HL-60 (cell line): ENCODE measurements at places on chromosomes 7 and 10.

- peak; percentile 7 for DNase-seq
Measured at GRCh38 chr10:103276896-103277712, at the start of gene INA. TSS of gene INA (plus strand) at chr10:103277138. CDS start at chr10:103277212, 74 bp downstream.

- DNase-seq, result no peak
Measured at GRCh38 chr7:37287131-37287855, 161.4 kb downstream of the ELMO1 start.

DNA sequence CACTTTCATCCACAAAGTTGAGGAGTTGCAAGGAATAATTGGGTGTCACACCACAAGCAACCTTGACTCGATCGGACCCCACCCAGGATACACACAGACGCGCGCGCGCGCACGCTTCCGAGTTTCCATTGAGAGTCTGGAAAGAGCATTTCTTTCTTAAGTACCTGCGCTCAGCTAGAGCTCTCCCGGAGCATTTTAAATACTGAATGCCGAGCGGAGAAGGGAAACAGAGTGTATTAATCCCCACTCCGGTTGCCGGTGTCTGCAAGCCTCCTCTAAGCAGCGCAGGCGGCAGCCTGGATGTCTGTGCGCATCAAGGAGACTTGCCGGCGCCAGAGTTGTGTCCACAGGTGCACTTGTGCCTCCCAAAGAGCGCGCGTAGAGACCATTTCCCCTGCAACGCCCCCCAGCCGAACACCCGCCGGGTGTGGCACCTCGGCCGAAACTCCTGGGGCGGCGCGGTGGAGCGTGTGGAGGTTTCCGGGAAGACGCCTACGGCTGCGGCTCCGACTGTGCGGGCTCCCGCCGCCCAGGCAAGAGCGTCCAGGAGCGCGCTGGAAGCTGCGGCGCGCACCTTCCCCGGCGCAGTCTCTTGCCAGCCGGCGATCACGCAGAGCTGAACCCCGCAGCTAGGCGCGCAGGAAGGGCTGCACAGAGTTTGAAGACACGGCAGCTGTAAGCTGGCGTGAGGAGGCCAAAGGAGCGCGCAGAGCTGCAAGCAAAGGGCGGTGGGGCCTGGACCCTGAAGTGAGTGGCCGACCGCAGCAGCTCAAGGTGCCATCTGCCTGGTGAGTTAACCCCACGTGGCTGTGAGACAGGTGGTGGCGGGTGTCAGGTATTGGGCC lies 1.1 kb upstream of the FEZF1 start:
- no peak for DNase-seq

- no peak for DNase-seq
Measured at GRCh38 chr10:98062424-98062823, 32.0 kb upstream of the CRTAC1 start.

GRCh38 chr10:100009283-100009792 lies 409 bp downstream of the DNMBP start:
- peak; percentile 32 for DNase-seq

DNA sequence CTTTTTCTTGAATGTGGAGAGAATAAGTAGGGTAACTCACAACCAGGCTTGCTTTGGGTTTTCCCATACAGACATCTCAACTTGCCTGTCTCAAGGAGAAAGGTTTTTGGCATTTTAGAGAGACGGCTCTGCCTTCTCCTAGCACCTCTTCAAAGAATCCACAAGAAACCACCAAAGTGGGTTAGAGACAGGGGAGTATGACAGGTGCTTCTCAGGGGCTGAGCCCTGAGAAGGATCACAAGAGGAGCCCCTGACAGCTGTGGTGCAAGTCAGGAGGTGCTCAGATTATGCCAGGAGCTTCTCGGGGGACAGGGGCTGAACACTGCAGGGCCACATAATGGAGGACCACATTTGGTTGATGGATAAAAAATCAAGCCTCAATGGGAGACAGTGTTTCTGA lies 170.8 kb upstream of the LYZL2 start:
- no peak for DNase-seq

DNA sequence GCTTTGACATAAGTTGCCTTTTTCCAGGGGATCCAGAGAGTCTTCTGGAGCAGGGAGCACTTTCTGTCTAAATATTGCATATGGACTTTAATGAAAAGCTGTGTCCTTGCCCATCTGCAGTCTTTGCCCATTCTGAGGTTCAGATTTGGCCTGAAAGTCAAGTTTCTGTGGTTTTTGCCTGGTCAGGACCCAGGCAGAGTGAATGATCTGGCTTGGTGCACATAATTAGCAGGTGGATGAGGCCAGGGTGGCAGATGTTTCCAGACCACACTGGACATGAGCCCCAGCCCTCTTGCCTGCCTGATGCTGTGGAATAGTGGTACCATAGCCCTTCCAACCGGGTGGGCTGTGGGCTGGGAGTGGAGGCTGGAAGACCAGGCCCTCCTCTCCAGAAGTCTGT lies 11.0 kb downstream of the HECW1 start:
- DNase-seq, result no peak

- DNase-seq, result no peak
Measured at GRCh38 chr7:9028012-9028411, 594.6 kb downstream of the NXPH1 start.

- DNase-seq, result peak; percentile 2
Measured at GRCh38 chr7:20113427-20114027, 103.7 kb downstream of the MACC1 start.

- DNase-seq, result no peak
Measured at GRCh38 chr10:99788598-99789256, 6.3 kb downstream of the ABCC2 start.

DNA sequence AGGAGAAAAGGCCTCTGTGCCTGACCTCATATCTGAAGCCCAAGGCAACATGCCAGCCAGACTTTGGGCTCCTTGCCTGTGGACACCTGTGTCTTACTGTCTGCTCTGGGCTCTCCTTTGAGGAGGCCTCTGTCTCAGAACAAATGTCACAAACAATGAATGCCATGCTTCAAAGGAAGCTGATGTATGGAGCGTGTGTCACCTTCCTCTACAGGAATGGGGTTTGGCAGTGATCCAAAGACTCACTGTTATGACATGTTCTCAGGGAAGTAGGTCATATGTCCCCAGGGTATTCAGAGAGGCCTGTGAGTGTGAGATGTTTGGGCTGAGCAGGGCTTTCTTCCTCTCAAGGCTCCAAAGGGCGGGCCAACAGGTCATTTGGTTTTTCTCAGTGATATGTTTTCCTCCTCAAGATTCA lies 38.4 kb downstream of the PTPRE start:
- peak; percentile 82 for DNase-seq

- DNase-seq, result no peak
Measured at GRCh38 chr10:84993251-84994035, 665.1 kb downstream of the CCSER2 start.

- DNase-seq, result peak; percentile 48
Measured at GRCh38 chr7:75854233-75854632, 24.6 kb upstream of the RHBDD2 start.

DNA sequence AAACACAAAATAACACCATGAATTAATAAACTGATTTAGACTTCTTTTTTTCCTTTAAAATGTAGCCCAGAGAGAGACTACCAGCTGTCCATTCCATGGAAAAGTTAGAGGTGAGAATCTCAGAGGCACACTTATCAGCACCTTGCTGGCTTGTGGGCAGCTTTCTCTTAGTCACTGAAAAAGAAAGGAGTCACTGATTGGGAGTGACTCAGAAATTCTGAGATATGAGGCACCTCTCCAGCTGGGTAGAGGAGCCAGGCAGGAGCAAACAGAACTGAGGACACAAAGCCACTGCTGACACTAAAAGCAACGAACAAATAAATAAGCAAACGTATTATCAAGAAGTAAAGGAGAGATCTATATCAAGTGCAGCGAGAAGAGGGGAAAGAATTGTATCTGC lies 310.6 kb downstream of the PARD3 start:
- no peak for DNase-seq

- no peak for DNase-seq
Measured at GRCh38 chr7:19376538-19376937, 231.3 kb upstream of the FERD3L start.

DNA sequence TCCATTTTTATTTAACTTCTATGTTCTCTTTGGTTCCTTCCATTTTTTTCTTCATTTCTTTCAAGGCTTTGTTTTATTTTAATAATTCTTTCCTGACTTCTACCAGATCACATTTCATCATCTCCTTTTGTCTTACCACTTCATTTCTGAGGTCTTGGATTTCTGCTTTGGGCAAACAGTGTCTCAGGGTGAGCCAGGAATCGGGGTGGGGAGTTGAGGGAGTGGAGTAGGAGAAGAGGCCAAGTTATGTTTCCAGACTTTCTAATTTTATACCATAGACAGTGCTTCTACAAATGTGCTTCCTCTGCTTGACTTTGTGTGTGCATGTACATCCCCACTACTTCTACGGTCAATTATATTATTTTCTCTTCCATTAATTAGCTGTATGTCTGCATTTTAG lies 112.1 kb downstream of the PRKG1 start:
- no peak for DNase-seq

- no peak for DNase-seq
Measured at GRCh38 chr10:119365773-119366599, 158.6 kb downstream of the GRK5 start.

- no peak for DNase-seq
Measured at GRCh38 chr10:79402951-79403350, 42.5 kb downstream of the ZCCHC24 start.

- DNase-seq, result no peak
Measured at GRCh38 chr10:34889004-34889869, 74.1 kb upstream of the PARD3 start.

GRCh38 chr7:95517458-95517857 lies 31.7 kb downstream of the ASB4 start:
- no peak for DNase-seq

DNA sequence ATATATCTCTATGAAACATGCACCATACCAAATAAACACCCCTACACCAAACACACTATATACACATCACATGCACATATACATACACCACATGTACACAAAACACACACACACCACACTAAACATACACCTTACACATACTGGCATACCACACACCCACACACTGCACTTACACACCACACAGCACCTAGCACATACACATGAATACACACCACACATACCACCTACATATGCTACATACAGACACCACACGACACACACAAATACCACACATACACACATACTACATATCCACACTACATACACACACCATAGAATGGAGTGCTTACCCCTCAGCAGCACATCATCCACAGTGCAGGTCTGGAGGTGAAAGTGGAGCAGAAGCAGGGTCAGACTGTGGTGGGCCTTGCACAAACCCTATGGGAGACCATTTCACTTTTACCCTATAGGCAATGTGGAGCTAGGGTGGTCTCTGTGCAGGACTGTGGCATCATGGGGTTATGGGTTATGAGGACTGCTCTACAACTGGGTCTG lies 64.6 kb downstream of the WDFY4 start:
- no peak for DNase-seq

- DNase-seq, result no peak
Measured at GRCh38 chr10:29559996-29560395, 74.8 kb downstream of the SVIL start.

DNA sequence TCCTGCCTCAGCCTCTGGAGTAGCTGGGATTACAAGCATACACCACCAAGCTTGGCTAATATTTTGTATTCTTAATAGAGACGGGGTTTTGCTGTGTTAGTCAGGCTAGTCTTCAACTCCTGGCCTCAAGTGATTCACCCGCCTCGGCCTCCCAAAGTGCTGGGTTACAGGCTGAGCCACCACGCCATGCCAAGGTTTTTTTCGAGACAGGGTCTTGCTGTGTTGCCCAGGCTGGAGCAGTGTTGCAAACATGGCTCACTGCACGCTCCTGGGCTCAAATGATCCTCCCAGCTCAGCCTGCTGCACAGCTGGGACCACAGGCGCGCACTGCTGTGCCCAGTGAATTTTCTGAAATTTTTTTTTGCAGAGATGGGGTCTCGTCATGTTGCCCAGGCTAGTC lies 3.3 kb upstream of the SEC31B start:
- DNase-seq, result no peak

DNA sequence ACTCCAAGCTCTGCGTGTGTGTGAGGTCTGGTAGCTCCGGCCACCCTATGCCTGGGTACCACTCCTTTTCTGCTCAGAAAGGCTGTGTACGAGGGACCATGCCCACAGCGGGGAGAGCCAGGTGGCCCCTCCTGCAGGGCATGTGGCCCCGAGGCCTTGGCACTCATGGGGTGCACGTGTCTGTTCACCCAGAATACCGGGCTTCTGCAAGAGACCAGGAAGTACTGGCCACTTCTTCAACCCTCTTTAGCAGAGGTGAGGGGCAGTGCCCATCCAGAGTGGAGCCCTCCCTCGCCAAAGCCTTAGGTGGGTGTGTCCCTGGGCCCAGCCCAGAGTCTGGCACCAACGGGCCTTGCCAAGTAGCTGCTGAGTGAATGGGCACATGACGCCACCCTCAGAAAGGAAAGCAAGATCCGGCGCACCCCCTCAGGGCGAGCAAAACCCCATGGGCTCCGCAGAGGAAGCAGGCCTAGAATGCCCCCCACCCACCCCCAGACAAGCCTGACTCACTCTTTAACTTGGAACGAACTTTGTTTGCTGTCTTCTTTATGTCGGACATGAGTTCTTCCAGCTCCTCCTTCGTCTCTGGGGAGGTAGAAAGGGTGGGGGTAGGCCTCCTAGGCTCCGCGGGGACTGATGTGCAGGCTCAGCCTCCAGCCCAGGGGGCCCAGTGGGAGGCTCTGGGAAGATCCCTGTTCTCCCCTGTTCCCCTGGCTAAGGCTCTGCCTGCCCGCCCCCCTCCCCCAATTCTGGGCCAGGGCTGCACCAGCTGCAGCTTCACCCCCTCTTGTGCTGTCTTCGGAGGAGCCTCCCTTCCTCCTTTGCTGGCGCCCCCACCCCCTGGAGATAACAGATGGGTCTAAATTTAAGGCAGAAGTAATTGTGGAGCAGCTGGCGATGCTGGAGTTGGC lies 14.6 kb downstream of the STX1A start:
- no peak for DNase-seq

- DNase-seq, result no peak
Measured at GRCh38 chr10:10164848-10165247, 852.8 kb upstream of the CELF2 start.

DNA sequence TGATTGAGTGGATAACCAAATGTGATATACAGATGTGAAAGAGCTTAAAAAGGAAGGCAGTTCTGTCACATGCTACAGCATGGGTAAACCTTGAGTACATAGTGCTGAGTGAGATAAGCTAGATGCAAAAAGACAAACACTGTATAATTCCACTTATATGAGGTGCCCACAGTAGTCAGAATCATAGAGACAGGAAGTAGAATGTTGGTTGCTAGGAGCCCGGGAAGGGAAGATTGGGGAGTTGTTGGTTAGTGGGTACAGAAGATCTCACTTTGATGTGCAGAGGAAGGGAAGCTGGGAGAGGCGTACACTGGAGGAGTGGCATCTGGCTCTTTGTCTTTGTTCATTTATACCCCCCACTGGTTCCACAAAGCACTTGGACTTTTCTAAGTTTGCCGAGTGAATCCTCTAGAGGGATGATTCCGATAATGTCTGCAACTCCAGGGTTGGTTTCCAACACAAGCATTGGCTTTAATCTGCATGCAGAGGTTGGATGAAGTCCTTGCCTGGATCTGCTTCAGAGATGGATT lies 39.5 kb downstream of the TSPAN14 start:
- peak; percentile 63 for DNase-seq
